ENCODE measurements at places on chromosomes 12 and 14.

GRCh38 chr12:125966641-125967040 is 901.4 kb downstream of the AACS start:
- no peak for DNase-seq

- no peak for DNase-seq
These were observed 38.9 kb upstream of the E2F7 start for GRCh38 chr12:77104286-77104685.

DNA sequence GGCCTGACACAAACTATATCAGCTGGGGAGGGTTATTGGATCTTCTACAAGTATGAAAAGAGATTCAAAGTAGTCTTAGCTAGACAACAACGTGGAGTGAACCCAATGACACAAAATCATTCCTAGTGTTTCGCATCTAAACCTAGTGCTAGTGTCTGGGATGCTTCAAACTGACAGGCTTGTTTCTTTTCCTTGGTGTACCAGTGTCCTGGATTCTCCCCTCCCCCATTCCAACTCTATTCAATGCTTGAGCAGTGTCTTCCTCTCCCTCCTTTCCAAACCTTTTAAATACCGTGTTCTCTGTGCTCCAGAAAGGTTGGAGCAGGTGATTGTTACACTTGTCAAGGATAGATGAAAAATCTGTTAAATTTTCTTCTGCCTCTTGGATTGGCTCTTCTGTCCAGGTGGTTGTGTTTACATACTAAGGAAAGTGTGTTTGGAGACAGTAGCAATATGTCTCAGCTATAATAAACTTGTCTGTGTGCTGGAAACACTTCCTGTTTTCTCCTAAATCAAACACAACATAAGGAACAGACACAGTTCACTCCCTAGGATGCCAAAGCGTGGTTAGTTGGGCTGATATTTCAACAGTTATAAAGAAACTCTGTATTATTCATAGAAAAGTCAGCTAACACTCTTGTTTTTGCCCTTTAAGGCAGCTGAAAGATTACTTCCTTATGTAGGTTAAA is 14.4 kb upstream of the GUCY2C start:
- no peak for DNase-seq

DNA sequence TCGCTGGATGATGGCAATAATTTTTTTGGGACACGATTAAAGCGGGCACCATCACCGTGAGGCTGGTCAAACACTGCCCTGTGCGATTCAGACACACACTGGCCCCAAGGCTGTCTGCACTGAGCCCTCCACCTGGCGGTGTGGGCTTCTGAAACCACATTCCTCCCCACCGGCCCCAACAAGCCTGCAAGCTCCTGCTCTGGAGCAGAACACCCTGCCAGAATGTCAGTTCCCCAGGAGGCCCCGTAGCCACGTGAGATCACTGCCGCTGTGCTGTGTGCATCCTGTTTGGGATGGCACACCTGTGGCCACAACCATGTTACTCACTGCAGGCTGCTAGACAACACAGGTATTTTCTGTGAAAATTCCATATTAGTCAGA is 7.9 kb downstream of the GSC start:
- DNase-seq = no peak
